ACHN (cell line): ENCODE measurements at places on chromosomes 2 and 18.

DNA sequence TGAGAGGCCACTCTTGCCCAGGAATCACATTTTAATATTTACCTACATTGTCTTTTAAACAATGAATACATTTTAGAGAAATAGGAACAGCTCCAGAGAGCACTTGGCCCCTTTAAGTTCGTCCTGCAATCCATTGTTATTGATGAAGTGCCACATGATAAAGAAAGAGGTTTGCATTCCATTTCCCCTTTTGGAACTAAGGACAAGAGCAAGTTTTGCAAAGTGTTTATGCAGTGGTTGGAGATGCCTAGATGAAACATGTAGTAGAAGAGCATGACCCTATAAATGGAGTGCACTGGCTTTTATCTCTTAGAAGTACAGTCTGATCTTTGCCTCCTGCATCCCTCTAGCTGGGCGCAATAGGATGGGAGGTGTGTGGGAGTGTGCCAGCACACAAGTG, 118.7 kb upstream of the CNTNAP5 start:
- DNase-seq, result no peak

GRCh38 chr18:49699303-49699702, 114.0 kb downstream of the ACAA2 start:
- no peak for DNase-seq

GRCh38 chr2:226892729-226893128, 56.9 kb downstream of the RHBDD1 start:
- no peak for DNase-seq

GRCh38 chr2:101803945-101804696, 106.6 kb downstream of the MAP4K4 start:
- DNase-seq, result no peak
